ENCODE measurements at places on chromosomes 12 and 14.

DNA sequence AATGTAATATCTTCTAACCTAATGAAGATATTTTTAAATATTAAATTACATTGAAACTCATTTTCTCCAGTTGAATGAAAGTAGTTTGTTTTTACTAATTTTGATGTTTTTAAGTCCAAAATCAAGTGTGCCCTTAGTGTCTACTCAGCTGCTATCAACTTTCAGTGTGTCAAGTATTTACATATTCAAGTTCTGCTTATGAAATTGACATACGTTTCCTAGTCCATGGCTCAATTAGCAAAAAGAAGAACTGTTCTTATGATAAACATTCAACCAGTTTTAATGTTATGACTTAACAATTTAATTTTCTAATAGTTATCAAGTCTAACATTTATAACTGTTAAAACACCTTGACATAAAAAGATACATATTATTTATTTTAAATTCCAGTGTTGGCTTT lies 137.1 kb downstream of the DUSP6 start:
- ATAC-seq, result no peak

DNA sequence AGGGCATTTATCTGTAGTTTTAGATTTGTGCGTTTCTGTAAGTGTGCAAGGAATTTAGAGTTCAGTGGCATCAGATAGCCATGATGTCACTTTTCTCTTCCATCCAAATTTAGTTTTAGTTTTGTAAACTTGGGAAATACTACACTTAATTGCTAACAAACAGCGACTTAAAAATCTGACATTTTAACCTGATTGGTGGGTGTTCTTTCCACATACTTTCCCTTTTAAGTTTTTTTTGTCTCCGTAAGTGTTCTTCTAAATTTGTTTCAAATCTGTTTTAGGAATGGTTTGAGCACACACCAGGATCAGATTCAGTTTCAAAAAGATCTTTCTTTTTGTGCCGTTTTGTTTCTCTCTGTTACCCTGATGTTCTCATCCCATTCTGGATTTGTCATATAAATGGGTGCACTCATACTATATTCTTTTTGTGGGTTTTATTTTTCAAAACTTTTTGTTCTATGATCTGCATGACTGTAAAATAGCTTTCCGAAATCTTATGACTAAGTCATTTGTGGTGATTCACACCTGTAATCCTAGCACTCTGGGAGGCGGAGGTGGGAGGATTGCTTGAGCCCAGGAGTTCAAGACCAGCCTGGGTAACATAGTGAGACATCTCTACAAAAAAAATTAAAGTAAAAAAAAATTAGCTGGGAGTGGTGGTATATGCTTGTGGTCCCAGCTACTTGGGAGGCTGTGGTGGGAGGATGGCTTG lies 58.9 kb downstream of the FBXO34 start:
- ATAC-seq, result no peak

DNA sequence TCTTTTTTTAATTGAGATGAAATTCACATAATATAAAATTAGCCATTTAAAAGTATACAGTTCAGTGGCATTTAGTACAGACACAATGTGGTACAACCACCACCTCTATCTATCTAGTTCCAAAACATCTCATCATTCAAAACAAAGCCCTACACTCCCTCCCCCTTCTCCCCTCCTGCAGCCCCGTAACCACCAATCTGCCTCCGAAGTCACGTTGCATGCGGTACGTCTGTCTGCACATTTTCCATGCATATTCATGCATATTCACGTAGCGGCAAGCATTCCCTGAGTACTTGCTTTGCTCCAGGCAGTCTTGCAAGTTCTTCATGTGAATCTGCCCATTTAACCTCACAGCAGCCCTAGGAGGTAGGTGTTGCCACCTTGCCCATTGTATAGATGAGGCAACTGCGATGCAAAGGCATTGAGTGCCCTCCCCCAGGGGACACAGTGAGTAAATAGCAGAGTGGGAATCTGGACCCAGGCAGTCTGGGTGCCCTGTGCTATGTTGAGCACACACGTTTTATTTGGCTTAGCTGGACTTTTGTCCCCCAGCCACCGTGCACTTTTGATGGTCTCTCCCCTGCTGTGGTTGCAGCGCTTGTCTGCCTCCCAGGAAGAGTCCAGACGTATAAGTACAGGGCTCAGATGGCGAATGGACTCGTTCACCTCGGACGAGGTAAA lies 43.4 kb downstream of the RIN3 start:
- no peak for ATAC-seq

GRCh38 chr14:36884049-36884448 lies 222.4 kb downstream of the PAX9 start:
- ATAC-seq, result no peak

DNA sequence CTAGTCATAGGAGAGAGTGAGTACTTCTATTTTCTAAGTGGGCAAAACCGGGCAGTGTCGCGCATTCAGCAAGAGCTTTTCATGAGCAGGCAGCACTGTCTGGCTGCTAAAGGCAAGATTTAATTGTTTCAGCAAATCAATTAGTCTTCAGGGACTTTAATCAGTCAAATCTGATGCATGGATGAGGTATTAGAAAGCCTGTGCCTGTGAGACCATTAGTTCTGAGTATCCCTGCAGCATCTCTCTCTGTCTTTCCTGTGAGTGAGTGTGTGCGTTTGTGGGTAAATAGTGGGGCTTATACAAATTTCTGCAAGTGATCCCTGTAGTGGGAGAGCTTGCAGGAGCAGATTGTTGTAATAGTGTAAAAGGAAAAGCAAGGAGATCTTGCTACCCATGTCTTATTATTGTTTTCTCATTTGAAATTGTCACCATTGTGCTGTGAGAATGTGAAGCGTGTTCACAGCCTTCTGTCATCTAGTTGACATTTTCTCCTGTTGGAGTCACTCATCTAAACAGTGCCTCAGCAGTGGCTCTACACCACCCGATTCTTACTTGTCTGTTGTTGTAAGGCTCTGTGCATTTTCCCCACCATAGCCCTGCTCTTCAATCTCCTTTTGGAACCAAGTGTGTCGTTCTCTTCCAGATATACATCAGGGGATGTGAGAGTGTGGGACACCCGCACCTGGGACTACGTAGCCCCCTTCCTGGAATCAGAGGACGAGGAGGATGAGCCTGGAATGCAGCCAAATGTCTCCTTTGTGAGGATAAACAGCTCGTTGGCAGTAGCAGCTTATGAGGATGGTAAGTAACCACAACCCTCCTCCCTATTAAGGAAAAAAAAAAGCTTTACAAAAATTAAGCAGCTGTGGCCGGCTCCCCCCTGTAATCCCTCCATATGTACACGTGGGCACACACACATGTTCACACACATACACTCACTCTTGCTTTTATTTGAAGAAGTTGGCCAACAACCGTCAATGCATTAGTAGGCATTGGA lies 53.6 kb downstream of the FBXW8 start:
- no peak for ATAC-seq

DNA sequence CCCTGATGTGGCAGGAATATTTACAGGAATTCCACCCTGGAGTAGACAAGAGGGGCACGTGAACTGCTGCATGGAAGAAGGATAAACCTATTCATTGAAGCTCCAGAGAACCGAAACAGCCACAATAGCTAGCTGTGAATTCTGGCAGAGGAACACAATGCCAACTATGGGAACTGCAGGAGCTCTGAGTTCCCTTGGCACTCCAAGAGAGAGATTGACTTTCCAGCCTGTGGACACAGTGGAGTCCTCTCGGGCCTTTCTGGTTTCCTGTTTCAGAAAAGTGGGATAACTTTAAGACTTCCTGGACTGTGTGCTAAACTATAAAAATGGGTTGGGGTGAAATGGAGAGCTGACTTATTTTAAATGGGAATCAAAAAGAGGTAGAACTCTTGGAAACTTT lies 11.9 kb downstream of the CACNA2D4 start:
- no peak for ATAC-seq
